CD4-positive, alpha-beta T cell (primary cell): ENCODE measurements at places on chromosomes 12 and 14. TPM values are rescaled to one million over a fixed set of nuclear protein-coding genes. Genes with fewer than 3 reads are reported as not detected.

- DNase-seq = no peak
Measured at GRCh38 chr14:56608689-56609088, 29.1 kb downstream of the TMEM260 start.

GRCh38 chr12:57500213-57500612 lies 12.3 kb downstream of the MARS1 start:
- no peak for DNase-seq

GRCh38 chr14:22095860-22096513 lies 422.4 kb upstream of the OR4E1 start:
- DNase-seq = peak; percentile 24

- DNase-seq = no peak
Measured at GRCh38 chr14:75437201-75438143, 9.7 kb downstream of the JDP2 start.

GRCh38 chr14:100802766-100803165 lies 23.2 kb upstream of the MEG3 start:
- no peak for DNase-seq

- DNase-seq = no peak
Measured at GRCh38 chr12:82663893-82664292, 22.8 kb upstream of the TMTC2 start.

- DNase-seq = no peak
Measured at GRCh38 chr14:48008646-48009045, 333.2 kb upstream of the MDGA2 start.

LRR1 gene
- total RNA-seq = 5.8 TPM

DNA sequence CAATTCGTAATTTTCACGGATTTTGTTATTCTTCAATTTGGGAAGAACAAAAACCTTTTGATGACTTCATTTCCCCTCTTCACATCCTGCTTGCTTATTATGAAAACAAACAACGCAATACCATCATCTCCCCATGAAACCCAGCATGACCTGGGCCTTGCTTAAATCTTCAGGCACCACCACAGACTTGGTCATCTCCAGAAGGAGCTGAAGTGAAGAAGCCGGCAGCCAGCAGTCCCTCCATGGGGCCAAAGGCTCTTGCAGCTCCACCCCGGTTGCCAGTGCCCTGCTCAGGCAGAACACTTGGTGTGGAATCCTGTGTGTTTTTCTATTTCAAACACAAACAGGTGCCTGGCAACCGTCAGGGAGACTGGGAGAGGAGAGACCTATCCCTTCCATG lies 982.9 kb upstream of the TMEM132C start:
- DNase-seq = no peak

DNA sequence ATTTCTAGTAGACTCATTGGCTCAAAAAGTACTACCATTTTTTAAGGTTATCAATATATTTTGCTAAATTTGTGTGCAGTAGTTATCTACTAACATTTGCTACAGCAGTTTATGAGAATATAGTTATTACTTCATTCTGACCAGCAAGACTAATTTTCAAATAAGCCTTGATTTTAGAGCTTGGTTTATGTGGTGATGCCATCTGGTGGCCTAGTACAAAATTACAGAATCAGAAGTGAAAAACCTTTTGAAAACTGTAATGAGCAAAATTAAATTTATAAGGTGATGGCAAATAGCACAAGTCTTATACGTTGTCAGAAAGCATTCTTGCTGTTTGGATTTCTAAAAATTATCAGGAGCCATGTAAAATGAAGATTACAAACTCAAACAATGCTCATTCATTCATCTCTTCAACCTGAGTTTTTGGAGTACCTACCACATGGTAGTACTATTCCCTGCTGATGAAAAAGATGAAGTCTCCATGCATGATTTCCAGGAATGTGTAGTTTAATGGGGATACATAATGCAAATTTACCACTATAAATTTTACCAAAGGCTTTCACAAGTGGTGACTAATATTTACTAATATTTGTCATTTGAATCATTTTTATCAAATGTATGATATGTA lies 51.0 kb downstream of the MAGOHB start:
- no peak for DNase-seq

DNA sequence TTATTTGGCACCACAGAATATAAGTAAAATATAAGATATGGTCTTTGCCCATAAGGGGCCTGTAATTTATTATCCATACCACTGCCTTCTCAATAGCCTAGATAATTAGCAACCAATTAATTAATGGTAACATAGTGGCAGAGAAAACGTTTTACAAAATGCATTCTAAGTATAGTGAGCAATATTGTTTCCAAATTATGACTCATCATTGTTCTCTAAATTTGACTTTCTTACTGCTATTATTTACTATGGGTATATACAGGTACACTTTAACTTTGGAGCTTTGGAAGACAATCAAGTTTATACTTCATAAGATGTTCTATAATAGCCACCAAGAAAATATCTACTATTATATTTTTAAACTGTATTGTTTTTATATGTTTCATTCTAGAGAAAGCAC lies 26.7 kb downstream of the DCP1B start:
- no peak for DNase-seq

DPPA3 gene
- not detected for total RNA-seq
